Left ventricle myocardium inferior (tissue), 1 donor: ENCODE measurements at places on chromosomes 4 and X.

GRCh38 chr4:110489901-110490508 lies 14.1 kb downstream of the ENPEP start:
- DNase-seq = no peak

GRCh38 chrX:67104982-67105757 lies 438.7 kb upstream of the AR start:
- DNase-seq = peak; percentile 15

GRCh38 chrX:14801136-14801535 lies 71.7 kb downstream of the FANCB start:
- no peak for DNase-seq

GRCh38 chrX:39296472-39296871 lies 495.2 kb downstream of the MID1IP1 start:
- DNase-seq = no peak

DNA sequence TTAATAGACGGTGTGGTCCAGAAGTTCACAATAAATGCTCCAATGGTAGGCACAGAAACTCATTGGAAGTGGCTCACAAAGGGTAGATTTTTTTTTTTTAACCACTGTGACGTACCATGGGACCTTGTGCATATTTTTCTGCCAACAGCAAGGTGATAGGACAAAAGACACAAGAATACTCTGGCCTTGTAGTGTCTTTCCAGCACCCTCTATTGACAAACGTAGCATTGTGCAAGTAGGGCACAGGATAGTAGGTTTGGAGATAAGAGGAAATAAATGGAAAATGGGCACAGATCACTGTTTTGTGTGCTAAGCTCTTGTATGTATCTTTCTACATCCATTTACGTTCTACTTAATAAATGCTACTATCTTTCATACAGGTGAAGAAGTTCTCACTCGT lies 2054.9 kb downstream of the PCDH7 start:
- no peak for DNase-seq

DNA sequence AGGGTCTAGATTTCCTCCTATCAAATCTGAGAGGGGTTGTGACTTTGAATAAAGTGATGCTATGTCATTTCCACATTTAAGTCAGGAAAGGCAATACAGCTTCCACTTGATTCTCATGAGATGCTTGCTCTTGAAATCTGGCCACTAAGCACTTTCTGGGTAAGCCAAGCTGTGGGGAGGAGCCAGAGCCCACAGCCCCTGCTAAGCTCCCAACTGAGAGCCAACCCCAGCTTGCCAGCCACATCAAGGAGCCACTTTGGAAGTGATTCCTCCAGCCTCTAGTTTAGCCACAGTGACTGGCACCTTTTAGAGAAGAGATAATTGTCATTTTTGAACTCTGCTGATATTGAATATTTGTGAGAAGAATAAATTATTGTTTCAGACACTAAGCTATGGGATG lies 1441.5 kb upstream of the IGFBP7 start:
- no peak for DNase-seq

- DNase-seq = no peak
Observed at GRCh38 chr4:157996061-157997028, 176.5 kb downstream of the GASK1B start.

GRCh38 chr4:88112856-88113255 lies 45.6 kb downstream of the ABCG2 start:
- no peak for DNase-seq

- no peak for DNase-seq
Observed at GRCh38 chr4:41362621-41363383, 106.1 kb downstream of the UCHL1 start.

- peak; percentile 50 for DNase-seq
Observed at GRCh38 chr4:148926276-148927260, 484.4 kb upstream of the NR3C2 start.

GRCh38 chrX:78042601-78043000 lies 61.4 kb upstream of the PGK1 start:
- no peak for DNase-seq

GRCh38 chrX:136380010-136380769 lies 79.4 kb downstream of the ADGRG4 start:
- no peak for DNase-seq

DNA sequence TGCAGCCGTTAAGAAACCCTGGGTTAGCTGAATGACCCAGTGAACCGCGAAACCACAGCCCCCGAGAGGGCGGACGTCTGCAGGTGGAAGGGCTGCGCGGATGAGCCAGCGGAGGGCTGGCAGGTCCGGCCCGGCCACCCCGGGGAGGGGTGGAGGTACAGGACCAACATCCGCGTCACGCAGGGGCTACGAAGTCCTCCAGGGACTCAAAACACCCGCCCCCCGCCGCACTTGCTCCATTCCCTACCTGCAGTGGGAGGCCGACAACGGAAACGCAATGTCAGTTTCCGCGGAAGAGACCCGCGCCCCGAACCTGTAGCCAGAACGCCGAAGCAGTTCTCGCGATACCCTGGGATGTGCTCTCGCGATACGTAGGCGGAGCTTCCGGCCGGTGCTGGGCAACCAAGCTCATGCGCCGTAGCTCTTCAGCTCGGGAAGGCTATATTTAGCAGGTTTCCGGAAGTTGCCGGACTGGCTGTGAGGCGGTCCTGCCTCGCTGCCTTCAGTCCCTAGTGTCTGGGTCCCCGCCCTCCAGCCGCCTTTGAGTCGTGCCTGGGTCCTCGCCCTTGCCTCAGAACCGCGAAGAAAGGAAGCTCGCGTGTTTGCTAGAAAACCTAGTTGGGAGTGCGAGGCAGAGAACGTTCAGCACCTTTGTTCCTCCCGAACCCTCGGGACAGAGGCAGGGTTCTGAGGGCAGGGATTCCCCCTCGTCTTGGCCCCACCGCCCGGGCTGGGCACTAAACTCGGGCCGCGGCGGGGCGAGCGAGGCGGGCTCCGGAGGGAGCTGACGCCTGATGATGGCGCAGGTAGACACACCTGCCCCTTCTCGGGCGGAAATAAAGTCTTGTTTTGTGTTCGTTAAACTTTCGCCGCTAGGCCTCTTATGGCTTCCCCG lies at the start of the genes OFD1 and TRAPPC2:
TSS of gene OFD1 (plus strand) at position 471 of the 895 bp plus-strand sequence. CDS start at position 795, 324 bp downstream.
TSS of gene TRAPPC2 (minus strand) at position 343 of the 895 bp plus-strand sequence. CDS start 14,657 bp downstream, outside the sequence.
- DNase-seq = peak; percentile 86

- DNase-seq = no peak
Observed at GRCh38 chr4:40377512-40378365, 42.6 kb downstream of the CHRNA9 start.

GRCh38 chr4:31787701-31788100 lies 1067.5 kb downstream of the PCDH7 start:
- DNase-seq = no peak
